A172 (cell line): ENCODE measurements at places on chromosomes 6 and 20. TPM values are rescaled to one million over a fixed set of nuclear protein-coding genes. Genes with fewer than 3 reads are reported as not detected.

DNA sequence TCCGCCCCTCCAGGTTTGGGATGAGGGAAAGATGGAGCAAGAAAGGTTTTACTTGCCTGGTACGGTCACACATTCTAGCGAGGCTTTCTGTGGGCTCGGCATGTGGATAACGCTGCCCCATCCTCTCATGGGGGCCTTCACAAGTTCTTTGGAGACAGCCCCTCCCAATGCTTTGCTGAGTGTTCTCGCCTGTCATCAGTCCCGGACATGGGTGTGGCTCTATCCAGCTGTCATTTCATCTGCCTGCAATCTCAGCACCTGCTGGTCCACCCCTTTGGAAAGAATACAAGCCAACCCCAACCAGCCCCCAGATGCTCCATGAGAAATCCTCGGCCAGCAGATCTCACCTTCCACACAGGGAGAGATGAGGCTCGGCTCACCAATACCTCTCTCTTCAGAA lies 30.3 kb upstream of the MDGA1 start:
- DNase-seq, result no peak

- DNase-seq, result no peak
Measured at GRCh38 chr6:150026976-150027805, 1.9 kb upstream of the RAET1L start.

DNA sequence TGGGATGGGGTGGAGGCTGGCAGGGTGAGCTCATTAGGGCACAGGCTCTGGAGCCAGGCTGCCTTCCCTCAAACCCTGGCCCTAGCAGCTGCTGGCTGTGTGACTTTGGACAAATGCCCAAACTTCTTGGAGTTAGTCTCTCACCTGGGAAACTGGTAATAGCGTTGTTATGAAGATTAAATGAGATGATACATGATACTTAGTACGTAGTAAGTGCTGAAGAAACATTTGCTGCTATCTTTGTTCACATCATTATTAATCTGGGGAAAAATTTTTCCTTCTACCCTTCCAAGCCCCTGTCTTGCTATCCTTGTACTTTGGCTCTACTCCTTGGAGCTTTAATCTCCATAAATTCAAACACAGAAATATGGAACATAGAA lies 22.3 kb upstream of the PPARD start:
- DNase-seq, result no peak

GRCh38 chr6:130190701-130191690 lies 31.8 kb downstream of the SAMD3 start:
- DNase-seq, result no peak

The NKAPL gene
- not detected in 2 replicates for total RNA-seq

- DNase-seq, result no peak
Measured at GRCh38 chr6:74733830-74734620, 471.8 kb downstream of the COL12A1 start.

The SOX4 gene
- total RNA-seq, result 8.8 and 10.5 TPM in 2 replicates

GRCh38 chr6:50030777-50031562 lies 9.2 kb upstream of the DEFB110 start:
- DNase-seq, result peak; percentile 25

DNA sequence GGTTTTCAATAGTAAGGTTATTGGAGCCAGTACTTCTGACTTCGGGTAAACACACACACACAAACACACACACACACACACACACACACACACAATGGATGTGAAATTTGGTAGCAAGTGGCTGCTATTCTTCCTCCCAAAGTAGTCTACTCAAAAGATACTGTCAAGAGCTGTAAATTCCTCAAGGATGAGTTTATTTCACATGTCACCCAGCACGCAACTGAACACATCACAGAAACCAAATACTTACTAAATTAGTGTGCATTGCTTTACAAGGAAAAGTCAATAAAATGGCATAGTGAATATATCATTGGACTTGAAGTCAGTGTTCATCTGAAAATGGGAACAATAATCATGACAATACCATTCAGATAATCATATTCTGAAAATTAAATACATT lies 32.9 kb downstream of the MMUT start:
- DNase-seq, result no peak

DNA sequence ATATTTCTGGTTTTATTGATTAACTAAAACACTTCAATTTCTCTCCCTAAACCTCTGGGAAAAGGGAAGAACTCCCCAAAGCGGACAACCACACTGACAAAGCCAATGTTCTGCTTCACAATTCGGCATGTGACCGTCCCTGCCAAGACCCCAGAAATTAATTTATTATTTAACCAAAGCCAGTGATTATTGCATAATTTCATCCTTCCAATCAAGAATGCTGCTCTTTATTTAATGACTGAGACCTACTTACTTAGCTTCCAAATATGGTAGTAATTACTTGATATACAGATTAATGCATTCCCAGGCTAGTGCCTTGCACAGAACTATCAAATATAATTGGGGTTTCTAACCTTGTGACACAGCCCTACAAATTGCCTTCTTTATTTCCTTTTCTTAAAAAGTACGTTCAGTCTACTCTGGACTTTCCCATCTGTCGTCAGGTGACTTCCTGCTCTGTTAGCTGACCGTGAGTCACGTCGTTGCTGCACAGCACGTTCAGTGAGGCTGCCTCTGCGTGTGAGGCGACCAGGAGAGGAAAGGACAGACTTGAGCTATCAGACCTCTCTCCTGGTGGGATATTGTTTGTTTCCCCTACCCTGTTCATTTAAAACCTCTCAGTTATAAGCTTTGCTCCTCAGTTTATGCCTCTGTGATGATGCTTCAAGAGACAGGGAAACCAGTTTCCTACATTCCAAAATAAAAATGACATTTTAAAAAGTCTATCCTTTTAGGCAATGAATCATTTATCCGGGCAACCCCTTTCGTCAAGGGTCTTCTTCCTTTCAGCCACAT lies 55.7 kb upstream of the TNFAIP3 start:
- DNase-seq, result peak; percentile 84

The MUC21 gene
- not detected in 2 replicates for total RNA-seq

DNA sequence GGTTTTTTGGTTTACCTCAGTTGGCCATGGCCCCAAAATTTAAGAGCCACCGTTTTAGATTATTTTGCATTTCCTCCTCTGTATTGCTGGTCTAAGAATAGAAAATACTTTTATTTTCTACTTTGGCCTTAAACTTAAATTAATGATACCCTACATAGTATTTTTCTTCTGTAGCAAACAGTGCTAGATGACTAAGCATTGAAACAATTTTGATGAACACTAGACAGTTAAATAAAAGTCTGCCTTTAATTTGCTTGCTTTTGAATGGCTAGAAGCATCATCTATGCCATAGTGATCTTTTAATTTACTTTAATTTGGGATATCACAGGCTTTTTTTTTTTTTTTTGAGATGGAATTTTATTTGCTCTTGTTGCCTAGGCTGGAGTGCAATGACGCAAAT lies 106.4 kb downstream of the CD109 start:
- DNase-seq, result no peak

DNA sequence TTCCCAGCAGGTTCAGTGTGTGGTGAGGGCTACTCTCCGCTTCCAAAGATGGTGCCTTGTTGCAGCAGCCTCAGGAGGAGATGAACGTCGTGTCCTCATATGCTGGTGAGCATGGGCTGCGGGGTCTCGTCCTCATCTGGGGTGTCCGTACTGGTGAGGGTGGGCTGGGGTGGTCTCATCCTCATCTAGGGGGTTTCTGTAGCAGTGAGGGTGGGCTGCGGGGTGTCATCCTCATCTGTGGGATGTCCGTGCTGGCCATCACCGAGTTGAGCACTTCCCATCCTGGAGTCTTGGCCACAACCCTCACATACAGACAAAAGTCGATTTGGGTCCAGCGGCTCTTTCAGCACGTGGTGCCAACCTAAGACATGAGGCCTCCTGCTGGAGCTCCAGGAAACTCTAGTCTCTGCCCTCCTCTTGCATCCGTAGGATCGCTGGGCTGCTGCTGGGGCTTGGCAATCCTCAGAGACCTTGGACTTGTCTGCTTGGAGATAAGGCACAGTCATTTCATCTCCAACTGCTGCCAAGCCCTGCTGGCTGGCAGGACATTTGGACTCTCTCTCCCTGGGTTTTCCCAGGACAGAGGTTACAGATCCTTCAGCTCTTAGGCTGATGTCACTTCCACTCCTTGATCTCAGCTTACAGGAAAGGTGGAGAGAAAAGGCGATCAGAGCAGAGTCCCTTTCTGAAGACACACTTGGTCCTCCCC lies 160.4 kb downstream of the PACRG start:
- DNase-seq, result no peak

DNA sequence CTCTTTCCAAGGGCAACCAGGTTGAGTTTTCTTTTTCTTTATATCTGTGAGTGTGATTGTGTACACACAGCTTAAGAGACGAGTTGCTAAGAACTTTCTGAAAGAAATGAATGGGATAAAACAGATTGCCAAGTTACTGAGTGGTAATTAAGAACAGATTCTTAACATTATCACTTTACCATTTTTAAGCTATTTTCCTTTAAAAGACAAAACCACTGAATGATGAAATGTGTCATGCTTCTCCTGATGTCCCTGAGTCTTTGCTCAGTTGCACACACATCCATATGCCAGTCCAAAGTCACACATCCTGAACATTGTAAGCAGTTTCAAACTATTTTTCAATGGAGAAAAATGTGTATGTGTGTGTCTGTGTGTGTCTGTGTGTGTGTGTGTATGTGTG lies 5.5 kb upstream of the DAAM2 start:
- no peak for DNase-seq

The TPX2 gene
- 224 and 245 TPM in 2 replicates for total RNA-seq

GRCh38 chr6:5869261-5869660 lies 137.5 kb downstream of the NRN1 start:
- DNase-seq, result no peak

DNA sequence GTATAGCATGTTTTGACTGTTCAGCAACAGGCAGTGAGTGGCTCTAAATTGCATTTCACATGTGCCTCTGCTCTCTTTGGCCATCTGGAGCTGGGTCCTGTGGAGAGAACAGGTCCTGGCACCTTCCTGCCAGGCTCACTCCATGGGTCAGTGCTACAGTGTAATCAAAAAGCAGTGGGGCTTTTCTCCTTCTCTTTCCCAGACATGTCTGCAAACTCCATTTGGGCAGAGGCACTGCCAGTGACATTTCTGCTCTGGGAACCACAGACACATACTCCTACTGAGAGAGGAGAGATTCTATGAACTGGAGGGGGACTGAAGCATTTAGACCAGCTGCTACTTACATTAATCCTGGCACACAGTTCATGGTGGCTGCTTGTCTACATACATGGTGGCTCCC lies 68.3 kb upstream of the TRAF3IP2 start:
- DNase-seq, result no peak

- DNase-seq, result no peak
Measured at GRCh38 chr6:149592983-149593382, 26.8 kb downstream of the GINM1 start.

The BPIFA1 gene
- not detected in 2 replicates for total RNA-seq

- peak; percentile 62 for DNase-seq
Measured at GRCh38 chr6:130927305-130927704, 100.1 kb downstream of the SMLR1 start.

DNA sequence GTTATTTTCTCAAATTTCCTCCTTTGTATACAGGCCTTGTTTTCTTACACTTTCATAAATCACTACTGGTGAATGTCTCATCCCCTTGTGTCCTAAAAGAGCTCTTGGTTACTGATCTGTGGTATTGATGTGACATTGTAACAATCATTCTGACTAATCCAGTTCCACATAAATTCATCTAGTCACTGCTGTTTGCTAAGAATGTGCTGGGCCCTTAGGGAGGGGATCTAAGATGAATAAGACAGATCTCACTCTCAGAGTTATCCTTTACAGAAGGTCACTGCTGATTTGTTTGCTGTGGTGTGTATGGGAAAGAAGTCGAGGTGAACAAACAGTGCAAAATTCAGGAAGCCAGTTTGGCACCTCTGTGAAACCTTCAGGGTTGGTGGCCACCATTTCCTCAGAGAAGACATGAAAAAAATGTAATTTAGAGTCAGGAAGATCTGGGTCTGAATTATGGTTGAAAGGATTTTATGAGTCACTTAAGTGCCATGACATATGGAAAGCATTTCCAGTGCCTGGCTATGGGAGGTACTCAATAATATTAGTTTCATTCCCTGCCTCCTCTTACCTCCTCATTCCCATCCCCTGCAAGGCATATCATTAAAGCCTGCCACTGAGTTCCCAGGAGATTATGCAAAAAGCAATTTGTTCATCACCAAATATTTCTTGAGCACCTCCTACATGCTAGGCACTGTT lies 121.8 kb downstream of the COL9A1 start:
- no peak for DNase-seq

The MARCKS gene
- 108 and 150 TPM in 2 replicates for total RNA-seq

GRCh38 chr6:153048631-153049030 lies 46.1 kb upstream of the MTRF1L start:
- DNase-seq, result no peak

The LPA gene
- not detected in 2 replicates for total RNA-seq

GRCh38 chr20:63377256-63377941 lies 16.2 kb upstream of the CHRNA4 start:
- DNase-seq, result no peak

- no peak for DNase-seq
Measured at GRCh38 chr6:17565399-17565798, 34.7 kb upstream of the FAM8A1 start.

The KIF25 gene
- not detected in 2 replicates for total RNA-seq

DNA sequence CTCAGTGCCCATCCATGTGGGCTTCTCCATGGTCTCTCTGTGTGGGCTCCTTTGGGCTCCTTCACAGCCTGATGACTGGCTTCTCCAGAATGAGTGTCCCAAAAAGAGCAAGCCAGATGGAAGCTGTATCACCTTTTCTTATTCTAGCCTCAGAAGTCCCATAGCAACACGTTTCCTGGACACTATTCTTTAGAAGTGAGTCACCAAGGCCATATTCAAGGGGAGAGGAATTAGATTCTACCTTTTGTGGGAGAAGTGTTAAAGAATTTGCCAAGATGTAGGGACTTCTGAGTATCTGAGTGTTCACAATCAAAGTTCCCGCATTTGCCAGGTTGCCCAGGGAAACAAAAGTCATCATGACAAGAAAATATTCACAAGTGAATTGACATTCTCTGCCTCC lies 20.7 kb upstream of the TBC1D22B start:
- peak; percentile 33 for DNase-seq

The MDC1 gene
- 4.8 and 7.6 TPM in 2 replicates for total RNA-seq

GRCh38 chr20:33864324-33864963 lies 53.3 kb downstream of the CHMP4B start:
- no peak for DNase-seq

The ANKRD60 gene
- total RNA-seq, result not detected in 2 replicates
